SK-MEL-5 (cell line): ENCODE measurements at places on chromosomes 16 and 17.

DNA sequence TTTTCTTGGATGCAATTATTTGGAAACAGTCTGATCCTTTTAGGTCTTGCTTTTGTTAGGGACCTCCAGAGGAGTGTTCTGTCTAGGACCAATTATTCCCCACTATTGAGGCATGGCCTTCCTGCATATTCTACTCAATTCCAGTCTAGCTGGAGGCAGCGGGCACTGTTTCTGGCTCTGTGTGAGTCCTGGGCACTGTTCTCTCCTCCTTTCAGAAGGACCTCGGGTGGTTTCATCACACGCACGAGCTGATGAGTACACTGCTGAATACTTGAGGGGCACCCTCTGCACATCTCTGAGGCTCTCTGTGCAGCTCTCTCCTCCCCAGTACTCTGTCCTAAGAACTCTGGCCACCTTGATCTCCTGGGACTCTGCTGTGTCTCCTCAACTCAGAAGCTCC is 30.7 kb downstream of the DYNLL2 start:
- no peak for DNase-seq

GRCh38 chr17:2282297-2282873 is 21.2 kb downstream of the SMG6 start:
- peak; percentile 88 for DNase-seq

DNA sequence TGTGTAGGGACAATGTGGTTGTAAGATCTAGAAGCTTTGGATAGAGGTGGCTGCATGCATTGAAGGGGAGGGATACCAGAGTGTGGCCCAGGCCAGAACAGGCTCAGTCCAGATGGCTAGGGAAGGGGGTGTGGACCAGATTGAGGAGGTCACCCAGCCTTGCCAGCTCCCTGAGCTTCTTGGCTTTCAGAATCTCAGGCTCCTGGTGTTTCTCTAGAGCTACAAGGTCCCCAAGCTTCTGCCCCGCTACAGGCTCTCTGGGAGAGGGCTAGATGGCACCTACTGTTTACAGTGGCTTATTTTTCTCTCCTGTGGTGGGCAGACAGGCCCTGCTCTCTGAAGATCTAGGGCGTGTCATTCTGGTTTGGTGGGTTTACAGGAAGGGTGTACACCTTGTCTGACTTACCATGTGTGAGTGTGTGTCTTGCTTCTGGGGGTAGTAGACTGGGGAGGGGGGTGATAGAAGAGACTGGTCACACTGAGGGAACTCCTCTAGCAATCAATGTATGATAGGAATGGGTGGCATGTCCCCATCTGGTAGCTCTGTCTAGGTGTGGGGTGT is 1.1 kb downstream of the RARA start:
- no peak for DNase-seq

DNA sequence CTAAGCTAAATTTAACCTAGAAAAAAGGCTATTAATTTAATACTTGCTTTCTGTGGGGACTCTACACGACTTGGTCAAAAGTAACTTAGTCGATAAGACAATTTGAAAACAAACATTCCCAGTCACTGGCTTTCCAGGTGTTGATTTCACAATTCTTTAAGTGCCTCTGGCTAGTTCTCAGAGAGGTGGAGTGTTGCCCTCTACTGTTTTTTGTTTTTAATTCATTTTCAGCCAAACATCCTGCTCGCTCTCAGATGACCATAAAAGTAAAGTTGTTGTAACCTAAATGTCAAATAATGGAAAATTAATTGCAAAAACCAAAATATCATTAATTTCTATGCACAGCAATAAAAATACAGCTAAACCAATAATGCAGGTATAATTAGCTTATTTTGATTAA is 107.1 kb downstream of the MYO1D start:
- peak; percentile 74 for DNase-seq

GRCh38 chr16:21697032-21697431 is 33.3 kb downstream of the OTOA start:
- no peak for DNase-seq

DNA sequence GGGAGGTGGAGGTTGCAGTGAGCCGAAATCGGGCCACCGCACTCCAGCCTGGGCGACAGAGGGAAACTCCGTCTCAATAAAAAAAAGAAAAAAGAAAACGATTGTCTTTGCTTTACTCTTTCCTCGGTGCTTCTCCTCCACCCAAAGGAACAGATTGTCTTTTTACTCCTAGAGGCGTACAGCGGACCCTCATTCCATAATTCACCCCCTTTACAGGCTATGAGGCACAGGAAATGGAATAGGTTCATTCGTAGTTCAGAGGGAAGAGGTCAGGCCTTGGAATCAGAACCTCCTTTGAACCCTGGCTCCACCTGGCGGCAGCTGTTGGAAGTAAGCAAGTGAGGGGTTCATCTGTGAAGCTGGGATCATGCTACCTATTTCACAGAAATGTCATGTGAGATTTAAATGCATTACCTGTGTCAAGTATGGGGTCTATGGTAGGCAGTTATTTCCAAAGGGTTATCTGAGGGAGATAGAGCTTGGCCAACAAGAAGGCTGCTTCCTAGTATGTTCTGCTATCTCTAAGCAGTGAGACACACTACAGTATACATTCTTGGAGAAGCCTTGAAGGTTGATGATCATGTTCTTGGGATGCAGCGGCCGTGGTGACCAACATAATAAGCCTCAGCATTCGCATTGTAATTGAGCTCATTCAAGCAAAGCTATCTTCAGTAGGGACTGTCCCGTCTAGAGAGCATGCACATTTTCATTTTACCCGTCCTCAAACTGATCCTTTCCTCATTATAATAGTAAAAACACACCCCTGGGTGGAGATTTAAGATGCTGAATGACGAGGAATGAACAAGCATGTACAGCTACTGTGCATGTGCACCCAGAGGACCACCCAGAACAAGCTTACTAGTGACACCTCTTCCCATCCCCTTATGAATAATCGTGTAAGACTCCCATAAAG is 18.7 kb upstream of the ZNF689 start:
- peak; percentile 83 for DNase-seq

GRCh38 chr17:57982452-57983170 is 5.4 kb downstream of the VEZF1 start:
- DNase-seq, result peak; percentile 28

DNA sequence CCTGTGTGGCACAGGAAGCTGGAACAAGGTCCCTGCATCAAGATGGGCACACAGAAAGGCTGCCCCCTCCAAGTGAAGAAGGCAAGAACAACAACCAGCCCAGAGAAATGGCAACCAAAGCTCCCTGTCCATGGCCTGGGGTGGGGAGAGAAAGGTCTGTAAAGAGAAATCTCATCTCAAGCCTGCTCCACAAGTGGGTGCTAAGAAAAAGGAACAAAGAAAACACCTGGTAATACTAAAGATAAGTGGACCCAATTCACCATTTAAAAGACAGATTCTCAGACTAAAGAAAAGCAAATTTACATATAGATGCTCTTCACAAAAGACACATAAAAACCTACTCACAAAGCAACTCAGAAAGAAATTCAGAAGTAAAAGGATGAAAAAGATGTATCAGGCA is 107.4 kb downstream of the PARN start:
- no peak for DNase-seq

- DNase-seq, result no peak
Observed at GRCh38 chr17:5304636-5305035, 22.6 kb downstream of the RABEP1 start.

DNA sequence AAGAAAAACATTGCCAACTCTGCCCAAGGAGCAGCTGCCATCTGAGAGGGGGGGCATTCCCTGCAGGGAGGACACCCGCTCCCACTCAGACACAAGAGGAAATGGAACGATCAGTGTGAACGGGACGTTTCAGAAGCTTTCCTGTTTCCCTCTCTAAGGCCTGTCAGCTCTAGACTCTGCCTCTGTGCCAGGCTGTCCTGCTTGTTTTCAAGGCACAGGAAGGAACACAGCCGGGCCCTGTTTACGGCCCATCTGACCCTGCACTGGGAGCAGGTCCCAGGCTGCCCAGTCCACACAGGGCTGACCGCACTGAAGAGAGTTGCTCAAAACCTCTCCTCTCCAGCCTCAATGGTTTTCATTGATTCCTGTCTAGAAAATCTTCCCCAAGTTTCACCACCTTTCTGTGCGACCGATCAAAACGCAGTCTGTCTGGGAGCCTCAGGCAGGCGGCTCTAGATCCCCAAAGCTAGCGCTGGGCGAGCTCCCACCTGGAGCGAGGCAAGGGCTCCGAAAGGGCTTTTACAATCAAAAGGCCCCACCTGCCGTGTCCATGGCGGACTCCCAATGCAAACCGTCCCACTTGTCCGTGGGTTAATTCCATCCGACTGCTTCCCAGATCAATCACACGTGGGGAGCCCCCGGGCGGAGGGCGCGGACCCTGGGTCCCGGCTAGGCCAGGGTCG is 1.5 kb downstream of the PIEZO1 start:
- DNase-seq, result no peak

GRCh38 chr16:49930841-49931240 is 74.9 kb upstream of the ZNF423 start:
- no peak for DNase-seq

GRCh38 chr17:77281122-77281903 is 140.5 kb downstream of the SEC14L1 start:
- DNase-seq, result no peak

DNA sequence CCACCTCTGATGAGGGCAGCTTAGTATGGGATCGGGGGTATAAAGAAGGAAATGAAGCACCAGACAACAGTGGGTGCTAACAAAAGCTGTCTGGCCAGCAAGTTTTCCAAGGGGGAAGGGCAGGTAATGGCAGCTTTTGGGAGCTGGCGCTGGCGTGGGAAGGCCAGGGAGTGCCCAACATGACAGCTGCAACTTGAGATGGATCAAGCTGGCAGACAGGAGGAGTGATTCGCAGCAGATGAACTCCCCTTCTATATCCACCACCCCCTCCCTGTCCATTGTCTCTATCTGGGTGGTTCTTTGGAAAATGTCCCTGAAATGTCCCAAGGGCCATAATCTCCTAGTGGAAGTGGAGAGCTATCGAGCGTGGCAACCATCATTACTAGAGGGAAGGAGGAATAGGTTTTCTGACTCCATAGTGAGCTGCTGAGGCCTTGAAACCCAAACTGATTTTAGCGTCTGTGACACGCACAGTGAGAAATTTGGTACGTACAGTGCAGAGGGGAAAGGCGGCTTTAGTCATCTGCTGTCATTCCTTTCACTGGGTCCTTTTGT is 4.8 kb upstream of the INPP5K start:
- no peak for DNase-seq

DNA sequence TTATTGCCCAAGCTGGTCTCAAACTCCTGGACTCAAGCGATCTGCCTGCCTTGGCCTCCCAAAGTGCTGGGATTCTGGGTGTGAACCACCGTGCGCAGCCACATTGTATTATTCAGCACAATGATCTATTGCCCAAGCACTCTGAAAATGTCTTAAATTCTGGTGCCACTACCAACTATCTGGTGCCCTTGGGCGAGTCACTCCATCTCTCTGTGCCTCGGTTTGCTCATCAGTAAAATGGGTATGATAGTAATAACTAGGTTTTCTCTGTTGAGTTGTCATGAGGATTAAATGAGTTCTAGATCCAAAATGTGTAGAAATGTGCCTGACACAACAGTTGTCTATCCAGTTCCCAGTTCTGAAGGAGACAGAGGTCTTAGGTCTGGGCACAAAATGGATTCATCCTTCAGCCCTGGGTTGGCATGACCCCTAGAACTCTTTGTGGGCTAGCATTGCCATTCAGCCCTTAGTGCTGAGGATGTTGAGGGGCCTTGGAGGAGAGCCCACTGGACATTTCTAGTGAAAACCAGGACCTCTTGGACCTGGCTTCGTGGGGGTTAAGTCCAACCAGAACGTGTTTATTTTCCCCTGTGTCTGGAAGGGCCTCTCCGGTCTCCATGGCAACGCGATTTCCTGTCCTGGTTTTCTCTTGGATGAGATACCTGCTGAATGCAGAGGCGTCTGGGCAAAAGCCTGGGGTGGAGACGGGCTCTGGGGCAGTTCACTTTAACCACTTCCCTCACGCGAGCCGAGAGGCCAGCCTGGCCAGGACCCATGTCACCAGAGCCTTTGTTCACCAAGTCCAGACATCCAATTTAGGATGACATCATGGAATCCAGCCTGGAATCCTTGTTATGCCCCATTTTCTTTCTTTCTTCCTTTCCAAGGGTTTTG is 43.7 kb upstream of the TNRC6A start:
- DNase-seq, result peak; percentile 13

DNA sequence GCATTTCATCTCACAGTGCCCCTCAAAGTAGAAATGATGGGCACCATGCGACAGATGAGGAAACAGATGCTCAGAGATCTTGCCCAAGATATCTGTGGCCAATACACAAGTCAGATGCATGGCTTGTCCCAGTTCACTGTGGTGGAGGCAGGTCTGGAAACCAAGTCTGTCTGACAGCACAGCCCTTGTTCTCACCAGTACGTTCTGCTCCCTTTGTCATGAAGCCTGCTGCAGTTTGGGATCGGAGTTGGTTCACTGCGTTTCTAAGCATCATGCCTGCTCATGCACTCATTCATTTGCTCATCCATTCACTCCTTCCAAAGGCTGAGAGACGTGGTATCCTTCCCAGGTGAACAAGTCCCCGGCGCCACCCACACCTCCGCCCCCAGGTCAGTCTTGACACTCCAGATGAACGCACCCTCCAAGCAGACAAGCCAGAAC is 27.2 kb upstream of the MEAK7 start:
- DNase-seq, result no peak

DNA sequence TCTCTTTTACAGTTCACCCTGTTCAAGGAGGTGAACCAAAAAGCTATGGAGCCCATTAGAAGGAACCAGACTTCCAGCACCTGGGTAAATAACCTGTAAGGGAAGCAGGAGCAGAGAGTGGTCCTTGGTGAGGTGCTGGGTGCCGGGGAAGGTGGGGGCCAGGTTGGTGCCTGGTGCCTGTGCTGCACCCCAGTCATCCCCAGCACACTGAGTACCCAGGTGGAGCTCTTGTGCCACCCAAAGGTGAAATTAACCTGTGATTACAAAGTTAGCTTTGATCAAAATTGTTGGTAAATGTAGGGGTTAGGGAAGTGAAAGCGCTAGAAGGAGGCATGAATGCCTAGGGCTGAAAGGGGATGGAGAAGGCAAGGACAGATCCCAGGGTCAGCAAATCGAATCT is 58.6 kb downstream of the CDRT4 start:
- peak; percentile 30 for DNase-seq

GRCh38 chr17:9401434-9401833 is 174.2 kb downstream of the STX8 start:
- no peak for DNase-seq

DNA sequence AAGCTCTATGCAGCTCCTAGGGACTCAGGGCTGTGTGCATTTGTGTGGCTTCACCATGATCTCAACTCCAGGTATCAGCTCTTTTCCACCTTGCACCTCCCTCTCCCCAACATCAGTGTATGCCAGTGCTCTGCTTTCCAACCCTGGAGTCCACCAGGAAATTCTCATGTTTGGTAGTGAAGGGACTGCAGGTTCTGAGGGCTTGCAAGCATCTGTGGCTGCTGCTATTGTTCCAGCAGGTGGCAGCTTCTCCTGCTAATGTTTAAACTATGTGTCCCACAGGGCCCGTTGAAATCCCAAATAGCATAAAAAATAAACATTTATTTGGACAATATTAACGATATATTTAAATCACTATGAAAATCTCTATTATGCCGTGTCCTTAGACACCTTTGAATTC is 82.0 kb downstream of the RGS9 start:
- peak; percentile 37 for DNase-seq

DNA sequence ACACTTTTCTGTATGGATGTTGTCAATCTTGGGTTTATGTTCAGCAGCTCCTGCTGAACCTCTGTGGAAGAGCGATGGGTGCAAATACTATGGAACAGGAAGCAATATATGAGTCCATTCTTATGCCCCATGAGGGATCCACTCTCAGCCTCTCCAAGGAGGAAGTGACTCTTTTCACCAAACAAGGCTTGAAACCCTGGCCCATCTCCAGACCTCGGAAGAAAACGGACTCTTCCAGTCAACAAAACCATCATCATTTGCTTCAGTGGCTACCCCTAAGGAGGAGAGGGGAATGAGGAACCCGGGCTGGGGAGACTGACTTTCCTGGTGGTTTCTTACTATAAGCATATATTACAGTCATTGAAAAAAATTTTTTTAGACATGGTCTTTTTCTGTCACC is 206.2 kb downstream of the AXIN2 start:
- DNase-seq, result no peak
